CD4-positive, alpha-beta T cell (primary cell): ENCODE measurements at places on chromosomes 7 and 10. TPM values are rescaled to one million over a fixed set of nuclear protein-coding genes. Genes with fewer than 3 reads are reported as not detected.

The TEX36 gene
- not detected for total RNA-seq

The ASAH2 gene
- 1.1 TPM for total RNA-seq

The KCNIP2 gene
- total RNA-seq = 1.6 TPM

The ADAM22 gene
- total RNA-seq = 0.60 TPM

The PRTFDC1 gene
- total RNA-seq = 0.67 TPM

The SVIL gene
- 40.3 TPM for total RNA-seq

The GLI3 gene
- total RNA-seq = 0.36 TPM

The GRID1 gene
- total RNA-seq = not detected

The RAB11FIP2 gene
- 37.7 TPM for total RNA-seq

The SFMBT2 gene
- 41.0 TPM for total RNA-seq

The MRLN gene
- total RNA-seq = not detected

The FAM25A gene
- total RNA-seq = not detected

The FGL2 gene
- 1.6 TPM for total RNA-seq

The WNT8B gene
- total RNA-seq = not detected

The DYNC1I1 gene
- 0.08 TPM for total RNA-seq

The ERVW-1 gene
- total RNA-seq = not detected

The IRF5 gene
- 1.8 TPM for total RNA-seq

The CRTAC1 gene
- not detected for total RNA-seq

The C10orf90 gene
- not detected for total RNA-seq

The TMEM229A gene
- total RNA-seq = not detected

The AGMO gene
- total RNA-seq = not detected

The GIMAP5 gene
- total RNA-seq = 35.2 TPM

The WDFY4 gene
- total RNA-seq = 2.5 TPM

The AP4M1 gene
- total RNA-seq = 2.8 TPM

The INA gene
- not detected for total RNA-seq

The ABCB1 gene
- 10.6 TPM for total RNA-seq

The TMEM270 gene
- total RNA-seq = not detected

The ADIRF gene
- not detected for total RNA-seq

The NRCAM gene
- 7.0 TPM for total RNA-seq

The SGCE gene
- total RNA-seq = not detected

The SKIDA1 gene
- 0.25 TPM for total RNA-seq

The GNGT1 gene
- total RNA-seq = not detected

The GPR15LG gene
- not detected for total RNA-seq

The C10orf105 gene
- total RNA-seq = 0.36 TPM

The ZNF467 gene
- total RNA-seq = 4.3 TPM

The EBLN1 gene
- not detected for total RNA-seq

The LIPJ gene
- not detected for total RNA-seq

The SPDYE2B gene
- not detected for total RNA-seq

The ZNF425 gene
- total RNA-seq = 0.39 TPM

The FZD1 gene
- total RNA-seq = 0.28 TPM

The BCCIP gene
- total RNA-seq = 31.2 TPM

The TACC2 gene
- not detected for total RNA-seq

The MOSPD3 gene
- 8.5 TPM for total RNA-seq

The BAG3 gene
- total RNA-seq = 65.8 TPM

The SP8 gene
- total RNA-seq = not detected

The ZNF273 gene
- total RNA-seq = 6.8 TPM

The AKR1C8 gene
- total RNA-seq = 0.27 TPM

The VAX1 gene
- not detected for total RNA-seq

The SPDYE6 gene
- not detected for total RNA-seq

The TDRD1 gene
- total RNA-seq = not detected

The INSYN2A gene
- total RNA-seq = not detected
